ENCODE measurements at places on chromosomes 2 and 18.

- no peak for DNase-seq
These were observed 80.7 kb downstream of the ARHGAP28 start for GRCh38 chr18:6810191-6810590.

DNA sequence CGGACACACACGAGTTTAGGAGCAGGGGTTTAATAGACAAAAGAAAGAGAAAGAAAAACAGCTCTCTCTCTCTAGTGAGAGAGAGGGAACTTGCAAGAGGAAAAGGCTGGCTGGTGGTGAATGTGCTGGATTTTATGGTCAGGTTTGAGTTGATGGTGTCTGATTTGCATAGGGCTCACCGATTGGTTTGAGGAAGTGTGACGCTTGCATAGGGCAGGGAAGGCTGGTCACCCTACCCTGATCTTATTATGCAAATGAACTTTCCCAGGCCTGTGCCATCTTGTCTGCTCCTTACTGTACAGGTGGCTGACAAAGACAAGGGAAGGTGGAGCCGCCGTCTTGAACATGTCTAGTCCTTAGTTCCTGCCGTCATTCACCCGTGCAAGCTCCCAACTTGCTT, 408.9 kb downstream of the RIT2 start:
- DNase-seq, result peak; percentile 83

GRCh38 chr2:178530131-178530530, 49.9 kb downstream of the PLEKHA3 start:
- no peak for DNase-seq

- no peak for DNase-seq
These were observed 356.9 kb downstream of the ZNF521 start for GRCh38 chr18:24995056-24995455.

DNA sequence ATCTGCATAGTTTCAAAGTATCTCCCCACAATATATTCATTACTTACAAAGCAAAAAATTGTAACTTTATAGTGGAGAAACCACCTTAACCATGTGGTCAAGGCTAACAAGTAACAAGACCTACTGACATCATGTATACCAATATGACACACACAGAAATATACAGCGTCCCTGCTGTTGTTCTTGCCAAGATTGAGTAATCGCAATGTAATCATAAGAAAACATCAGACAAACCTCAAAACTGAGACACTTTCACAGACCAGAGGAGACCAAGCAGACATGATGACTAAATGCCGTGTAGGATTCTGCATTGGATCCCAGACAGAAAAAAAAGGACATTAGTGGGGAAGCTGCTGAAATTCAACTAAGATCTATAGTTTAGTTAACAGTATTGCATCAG, 123.0 kb downstream of the ACAA2 start:
- no peak for DNase-seq

- DNase-seq, result no peak
These were observed 17.5 kb downstream of the IL1B start for GRCh38 chr2:112819081-112819480.

DNA sequence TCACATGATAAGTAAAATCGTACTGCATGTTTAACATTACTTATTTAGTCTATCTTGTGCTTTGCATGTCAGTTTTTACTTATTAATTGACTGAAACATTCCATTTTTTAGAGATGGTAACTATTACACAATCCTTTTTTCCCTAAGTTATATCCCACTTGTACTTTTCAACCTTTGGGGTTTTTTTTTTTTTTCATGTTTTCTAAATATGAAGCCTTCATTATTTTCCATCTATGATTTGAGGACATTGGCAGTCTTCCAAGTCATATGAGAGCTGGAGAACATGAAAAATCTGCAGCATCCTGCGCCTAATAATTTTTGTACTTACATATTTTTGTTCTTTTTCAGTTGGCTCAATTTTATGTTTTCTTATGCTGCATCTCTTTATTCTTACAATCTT, 113.9 kb downstream of the MYO1B start:
- DNase-seq, result no peak

DNA sequence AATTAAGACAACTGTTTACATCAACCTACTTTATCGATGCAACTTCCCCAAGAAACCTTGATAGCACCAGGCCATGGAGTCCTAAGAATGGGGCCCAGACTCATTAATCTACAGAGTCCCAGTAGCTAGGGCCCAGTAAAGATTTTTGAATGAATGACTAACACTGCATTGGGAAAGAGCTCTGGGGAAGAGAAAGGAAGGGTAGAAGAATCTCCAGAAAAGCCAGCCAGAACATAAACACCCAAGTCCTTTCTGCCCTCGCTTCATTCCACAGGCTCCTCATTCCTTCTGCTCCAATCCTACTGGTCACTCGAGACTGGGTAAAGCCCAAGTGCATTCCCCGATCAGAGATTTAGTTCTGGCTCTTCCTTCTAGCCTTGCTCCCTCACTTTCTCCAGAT, 44.3 kb downstream of the CYRIA start:
- DNase-seq, result no peak

DNA sequence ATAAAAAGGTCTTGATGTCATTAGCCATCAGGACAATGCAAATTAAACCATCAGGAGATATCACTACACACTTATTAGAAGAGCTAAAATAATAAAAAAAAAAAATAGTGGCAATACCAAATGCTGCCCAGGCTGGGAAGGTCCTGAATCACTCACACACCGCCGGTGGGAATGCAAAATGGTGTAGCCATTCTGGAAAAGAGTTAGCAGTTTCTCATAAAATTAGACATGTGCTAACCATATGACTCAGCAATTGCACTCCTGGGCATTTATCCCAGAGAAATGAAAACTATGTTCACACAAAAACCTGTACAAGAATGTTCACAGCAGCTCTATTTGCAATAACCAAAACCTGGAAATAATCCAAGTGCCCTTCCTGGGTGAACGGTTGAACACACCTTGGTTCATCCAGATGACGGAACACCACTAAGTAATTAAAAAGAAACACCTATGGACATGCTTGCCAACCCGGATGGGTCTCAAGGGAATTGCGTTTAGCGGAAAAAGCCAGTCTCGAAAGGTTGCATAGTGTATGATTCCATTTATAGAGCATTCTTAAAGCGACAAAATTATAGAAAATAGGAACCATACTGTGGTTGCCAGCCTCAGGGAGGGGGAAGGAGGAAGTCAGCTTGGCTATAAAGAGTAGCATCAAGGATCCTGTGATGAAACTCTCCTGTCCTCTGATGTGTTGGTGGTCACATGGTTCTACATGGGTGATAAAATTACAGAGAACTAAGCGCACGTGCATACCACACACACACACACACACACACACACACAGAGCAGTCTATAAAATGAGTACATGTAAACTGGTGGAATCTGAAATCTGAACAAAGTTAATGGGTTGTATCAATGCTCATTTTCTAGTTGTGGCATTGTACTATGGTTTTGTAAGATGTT, 4.6 kb downstream of the MBP start:
- no peak for DNase-seq

GRCh38 chr2:101725515-101726192, 28.1 kb downstream of the MAP4K4 start:
- DNase-seq, result no peak

DNA sequence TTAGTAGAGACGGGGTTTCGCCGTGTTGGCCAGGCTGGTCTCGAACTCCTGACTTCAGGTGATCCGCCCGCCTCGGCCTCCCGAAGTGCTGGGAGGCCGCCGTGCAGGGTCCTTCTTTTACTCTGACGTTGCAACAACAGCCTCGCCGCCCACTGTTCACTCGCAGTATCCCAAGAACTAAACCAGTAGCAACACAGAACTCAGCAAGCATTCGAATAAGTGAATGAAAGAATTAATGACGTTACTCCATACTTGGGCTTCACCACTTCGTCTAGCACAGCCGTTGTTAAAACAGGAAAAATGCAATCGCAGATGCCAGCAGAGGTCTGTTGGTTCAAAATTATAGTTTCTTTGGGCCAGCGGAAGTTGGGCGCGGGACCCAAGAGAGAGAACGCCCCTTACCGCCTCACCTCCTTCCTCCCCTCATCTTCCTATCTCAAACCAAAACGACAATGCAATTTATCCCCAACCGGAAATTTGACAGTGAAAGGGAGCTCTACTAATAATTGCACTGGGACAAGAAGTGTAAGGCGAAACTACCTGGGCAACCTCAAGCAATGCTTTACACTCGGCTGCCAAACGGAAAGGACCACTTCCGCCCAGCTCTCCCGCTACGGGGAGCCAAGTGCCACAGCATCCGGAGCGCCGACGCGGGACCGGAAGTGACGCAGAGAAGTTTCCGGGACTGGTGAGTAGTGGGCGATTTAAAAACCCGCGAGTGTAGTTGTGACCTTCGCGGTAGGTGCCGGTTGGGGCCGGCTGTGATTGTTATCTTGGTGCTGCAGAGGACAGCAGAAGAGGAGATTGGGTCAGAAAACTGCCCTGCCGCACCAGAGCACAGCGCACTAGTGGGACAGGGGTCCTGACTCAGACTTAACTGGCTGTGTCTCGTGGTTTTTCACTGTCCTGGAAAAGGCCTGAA, at the start of the genes NIF3L1 and PPIL3:
Gene NIF3L1, plus strand, starts transcription at position 668 of the 922 bp plus-strand sequence. CDS start 2,573 bp downstream, outside the sequence.
Gene PPIL3, minus strand, starts transcription at position 374 of the 922 bp plus-strand sequence. CDS start 1,462 bp downstream, outside the sequence.
- DNase-seq, result peak; percentile 96

GRCh38 chr2:204315236-204315662, 230.0 kb upstream of the PARD3B start:
- no peak for DNase-seq

DNA sequence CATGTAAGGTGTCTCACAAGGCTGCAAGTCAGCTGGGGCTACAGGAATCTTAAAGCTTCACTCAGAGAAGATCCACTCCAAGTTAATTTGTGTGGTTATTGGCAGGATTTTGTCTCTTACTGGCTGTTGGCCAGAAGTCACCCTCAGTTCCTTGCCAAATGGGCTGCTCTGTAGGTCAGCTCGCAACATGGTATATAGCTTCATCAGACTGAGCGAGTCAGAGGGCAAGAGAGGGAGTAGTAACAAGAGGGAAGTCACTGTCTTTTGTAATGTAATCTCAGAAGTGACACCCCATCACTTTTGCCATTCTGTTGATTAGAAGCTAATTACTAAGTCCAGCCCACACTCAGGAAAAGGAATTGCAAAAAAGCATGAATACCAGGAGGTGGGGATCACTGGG, 119.5 kb downstream of the LRRTM1 start:
- no peak for DNase-seq

DNA sequence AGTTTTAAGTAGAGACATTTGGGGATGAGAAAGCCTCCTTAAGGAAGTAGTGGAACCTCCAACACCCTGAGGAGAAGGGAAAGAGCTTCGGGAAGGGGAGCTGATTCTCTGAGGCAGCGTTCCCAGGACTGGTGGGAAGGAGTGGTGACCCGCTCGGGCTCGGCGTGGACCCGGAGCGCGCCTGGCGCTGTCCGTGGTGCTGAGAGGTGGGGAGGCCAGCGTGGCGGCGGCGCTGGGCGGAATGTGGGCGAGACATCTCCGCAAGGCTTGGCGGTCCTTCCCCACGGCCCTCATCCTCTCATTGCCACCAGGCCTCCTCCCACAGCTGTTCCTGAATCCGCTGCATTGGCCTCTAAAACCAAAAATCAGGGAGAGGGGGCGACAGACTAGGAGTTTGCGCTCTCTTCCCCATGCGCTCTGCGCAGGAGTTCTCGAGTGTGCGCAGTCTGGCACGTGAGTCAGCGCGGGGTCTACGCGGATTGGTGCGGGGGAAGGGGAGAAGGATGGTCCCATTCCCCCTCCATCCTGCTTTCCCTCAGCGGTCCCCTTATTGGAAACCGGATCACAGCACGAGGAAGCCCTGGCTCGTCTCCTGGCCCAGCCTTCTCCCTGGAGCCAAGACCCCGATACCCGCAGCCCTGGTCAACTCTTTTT, 857 bp downstream of the RESP18 start:
- DNase-seq, result no peak

GRCh38 chr2:229257985-229258384, 13.1 kb downstream of the PID1 start:
- no peak for DNase-seq

DNA sequence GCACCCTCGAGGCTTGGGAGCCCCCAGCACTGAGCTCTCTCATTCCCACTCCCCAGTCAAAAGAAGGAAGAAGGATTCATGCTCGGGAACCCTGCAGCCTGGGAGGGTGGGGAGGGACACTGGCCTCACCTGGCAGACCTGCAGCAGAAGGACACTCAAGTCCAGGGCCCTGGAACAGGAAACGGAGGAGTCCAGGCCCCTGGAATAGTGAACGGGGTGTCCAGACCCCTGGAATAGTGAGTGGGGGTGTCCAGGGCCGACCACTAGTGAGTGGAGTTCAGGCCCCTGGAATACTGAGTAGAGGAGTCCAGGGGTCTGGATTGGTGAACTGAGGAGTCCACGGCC, 292.5 kb downstream of the NDUFA10 start:
- DNase-seq, result no peak

- DNase-seq, result no peak
These were observed 62.3 kb upstream of the ACYP2 start for GRCh38 chr2:54052825-54053718.

DNA sequence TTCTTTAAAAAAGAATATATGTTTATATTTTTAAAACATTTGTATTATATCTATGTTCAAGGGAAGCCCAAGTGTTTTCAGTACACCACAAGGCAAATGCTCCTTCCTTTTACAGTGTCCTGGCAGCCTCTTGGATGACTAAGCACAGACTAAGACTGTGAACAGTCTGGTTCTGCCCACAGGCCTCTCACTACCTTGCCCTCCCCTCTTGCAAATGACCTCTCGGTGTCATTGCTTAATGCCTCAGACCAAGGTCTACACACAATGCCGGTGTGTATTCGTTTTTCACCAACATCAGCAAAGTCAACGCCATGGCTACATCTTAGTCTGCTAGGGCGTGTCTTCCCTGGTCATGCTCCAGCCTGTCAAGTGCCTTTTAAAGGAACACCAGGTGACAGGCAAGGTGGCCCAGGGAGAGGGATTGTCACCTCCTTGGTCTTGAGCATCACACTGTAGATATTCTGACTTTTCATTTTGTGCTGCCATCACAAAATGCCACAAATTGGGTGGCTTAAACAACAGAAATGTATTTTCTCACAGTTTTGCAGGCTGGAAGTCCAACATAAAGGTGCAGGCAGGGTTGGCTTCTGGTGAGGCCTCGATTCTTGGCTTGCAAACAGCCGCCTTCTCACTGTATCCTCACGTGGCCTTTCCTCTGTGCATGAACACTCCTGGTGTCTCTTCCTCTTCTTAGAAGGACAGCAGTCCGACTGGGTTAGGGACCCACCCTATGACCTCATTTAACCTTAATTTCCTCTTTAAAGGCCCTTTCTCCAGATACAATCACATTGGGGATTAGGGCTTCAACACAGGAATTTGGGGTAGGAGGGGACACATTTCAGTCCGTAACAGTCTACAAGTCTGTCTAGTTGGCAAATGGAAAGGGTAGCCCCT, 266.5 kb downstream of the KLHL29 start:
- no peak for DNase-seq

DNA sequence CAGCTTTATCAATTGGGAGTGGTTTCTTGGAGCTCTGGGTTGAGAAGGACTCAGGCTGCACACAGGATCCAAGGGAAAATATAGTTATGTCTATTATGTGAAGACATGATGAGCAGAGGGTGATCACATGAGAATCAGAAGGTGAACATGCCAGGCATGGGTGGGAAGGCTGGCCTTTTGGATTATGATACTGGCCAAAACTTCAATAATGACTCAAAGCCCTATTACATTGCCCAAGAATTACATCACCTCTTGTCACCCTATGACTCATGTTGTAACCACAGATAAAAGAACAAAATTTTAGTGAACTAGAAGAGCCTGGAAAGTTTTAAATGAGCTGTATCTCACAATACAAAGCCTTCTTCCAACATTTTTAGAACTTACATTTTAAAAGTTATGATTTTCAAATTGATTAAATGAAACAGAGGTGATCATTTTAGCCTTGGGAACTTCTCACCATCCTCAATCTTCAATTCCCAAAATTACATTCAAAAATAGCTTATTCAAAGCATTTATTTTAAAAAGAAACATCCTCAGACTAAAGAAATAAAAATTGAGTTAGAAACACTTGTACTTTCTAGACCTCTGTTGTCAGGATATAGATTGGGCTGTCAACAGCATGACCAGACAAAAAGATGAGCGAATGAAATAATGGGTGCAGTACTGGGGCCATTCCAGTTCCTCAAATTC, 428.3 kb downstream of the MBD2 start:
- DNase-seq, result no peak

Data from NCI-H774 (cell line).